ENCODE measurements at places on chromosomes 16 and 17.

GRCh38 chr17:7687072-7687907 is at the start of gene TP53:
TSS of gene TP53 (minus strand) at chr17:7687490. CDS start at chr17:7676594, 10,896 bp downstream.
- DNase-seq = peak; percentile 95

GRCh38 chr17:36939052-36939801 is 2.0 kb downstream of the LHX1 start:
- no peak for DNase-seq

DNA sequence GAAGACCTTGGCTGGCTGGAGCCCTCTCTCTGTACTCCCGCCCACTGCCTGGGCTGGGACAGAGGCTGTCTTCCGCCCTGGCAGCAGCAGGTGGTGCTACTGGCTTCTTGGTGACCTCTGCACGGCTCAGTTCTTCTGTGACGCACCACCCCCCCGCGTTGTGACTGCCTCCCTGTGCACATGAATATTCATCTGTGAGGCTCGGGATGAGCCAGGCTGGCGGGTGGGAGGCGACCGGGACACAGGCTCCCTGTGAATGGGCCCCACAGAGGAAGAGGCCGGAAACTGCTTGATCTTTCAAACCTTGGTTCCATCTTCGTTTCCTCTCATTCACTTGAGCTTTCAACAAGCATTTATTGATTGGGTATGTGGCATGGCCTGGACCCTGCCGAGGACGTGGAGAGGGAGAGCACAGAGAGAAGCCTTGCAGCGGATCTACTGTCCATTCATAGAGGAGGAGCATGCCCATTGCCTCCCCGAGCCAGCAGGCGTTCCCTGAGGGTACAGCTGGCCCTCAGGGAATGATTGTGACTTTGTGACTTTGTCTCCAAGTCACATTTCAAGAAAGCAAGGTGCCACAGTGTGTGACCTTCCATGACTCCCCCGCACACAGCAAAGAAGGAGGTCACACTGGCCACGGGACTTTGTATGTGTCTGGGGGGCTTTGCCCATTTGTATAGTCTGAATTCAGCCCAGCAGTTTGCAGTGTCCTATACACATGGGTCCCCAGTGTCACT is 45.0 kb downstream of the B9D1 start:
- DNase-seq = peak; percentile 98

DNA sequence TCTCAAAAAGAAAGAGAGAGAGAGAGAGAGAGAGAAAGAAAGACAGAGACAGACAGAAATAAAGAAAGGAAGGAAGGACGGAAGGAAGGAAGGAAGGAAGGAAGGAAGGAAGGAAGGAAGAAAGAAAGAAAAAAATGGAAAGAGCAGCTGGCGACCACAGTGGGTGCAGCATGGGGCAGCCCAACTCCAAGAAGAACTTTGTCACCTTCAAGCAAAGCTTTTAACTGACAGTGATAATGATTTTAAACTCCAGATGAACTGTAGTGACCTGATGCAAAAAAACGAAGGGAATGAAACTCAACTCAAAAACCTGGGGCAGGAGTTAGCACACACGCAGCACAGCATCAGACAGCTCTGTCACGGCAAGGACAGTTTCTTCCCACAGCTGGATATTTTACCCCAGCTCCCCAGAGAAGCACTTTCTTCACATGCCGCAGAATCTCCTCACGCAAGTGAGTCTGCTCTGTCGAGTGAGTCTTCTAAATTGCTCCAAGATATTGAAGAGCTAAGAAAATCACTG is 5.0 kb upstream of the ARHGAP17 start:
- DNase-seq = no peak

DNA sequence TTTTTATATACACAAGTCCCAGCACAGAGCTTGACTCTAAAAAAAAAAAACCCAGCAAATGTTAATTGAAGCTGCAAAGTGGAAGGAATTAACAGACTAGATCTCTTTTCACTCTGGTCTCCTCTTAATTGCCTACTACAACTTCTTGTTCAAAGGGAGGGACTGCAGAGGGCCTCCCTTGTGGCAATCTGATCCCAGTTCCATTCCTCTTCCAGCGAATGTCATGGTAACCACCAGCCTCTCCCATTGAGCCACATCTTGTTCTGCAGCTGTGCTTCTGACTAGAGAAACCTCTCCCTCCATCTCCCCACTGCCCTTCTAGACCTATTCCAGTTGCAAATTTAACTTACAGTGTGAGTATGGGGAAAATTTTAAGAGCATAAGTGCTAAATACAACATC is 5.9 kb downstream of the SUPT6H start:
- peak; percentile 35 for DNase-seq

DNA sequence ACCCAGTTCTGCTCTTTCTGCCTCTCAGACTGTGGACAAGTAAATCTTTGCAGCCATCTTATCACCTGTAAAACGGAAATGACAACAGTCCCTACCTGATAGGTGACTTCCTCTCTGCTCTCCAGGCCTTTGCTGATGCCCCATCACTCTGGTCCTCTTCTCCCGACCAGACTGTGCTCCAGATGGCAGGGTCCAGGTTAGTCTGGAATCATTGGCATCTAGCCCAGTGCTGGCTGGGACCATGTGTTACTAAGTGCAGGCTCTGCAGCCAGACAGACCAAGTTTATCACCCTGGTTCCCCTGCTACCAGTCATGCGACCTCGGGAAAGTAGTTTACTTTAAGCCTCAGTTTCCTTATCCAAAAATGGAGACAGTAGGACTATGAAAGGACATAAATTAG is 1.8 kb upstream of the NUBP1 start:
- no peak for DNase-seq

- DNase-seq = no peak
These were observed 33.2 kb downstream of the EPN2 start for GRCh38 chr17:19270347-19270703.

DNA sequence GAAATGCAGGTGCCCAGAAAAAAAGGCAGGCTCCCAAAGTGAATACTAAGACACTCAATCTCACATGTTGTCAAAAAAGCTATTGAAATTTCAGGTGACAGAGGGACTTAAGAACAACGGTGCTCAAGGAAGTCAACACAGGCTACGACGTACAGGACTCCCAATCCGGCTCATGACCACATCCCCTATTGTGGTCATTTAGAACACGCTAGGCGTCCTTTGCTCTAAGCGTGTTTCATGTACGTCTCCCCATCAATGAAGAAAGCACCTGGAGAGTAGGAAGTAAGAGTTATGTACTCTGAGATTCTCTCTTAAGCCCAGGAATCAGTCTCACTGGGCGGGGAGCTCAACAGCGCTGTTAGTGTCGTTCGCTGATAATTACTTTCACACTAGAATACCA is 94.1 kb downstream of the MRM3 start:
- DNase-seq = no peak

DNA sequence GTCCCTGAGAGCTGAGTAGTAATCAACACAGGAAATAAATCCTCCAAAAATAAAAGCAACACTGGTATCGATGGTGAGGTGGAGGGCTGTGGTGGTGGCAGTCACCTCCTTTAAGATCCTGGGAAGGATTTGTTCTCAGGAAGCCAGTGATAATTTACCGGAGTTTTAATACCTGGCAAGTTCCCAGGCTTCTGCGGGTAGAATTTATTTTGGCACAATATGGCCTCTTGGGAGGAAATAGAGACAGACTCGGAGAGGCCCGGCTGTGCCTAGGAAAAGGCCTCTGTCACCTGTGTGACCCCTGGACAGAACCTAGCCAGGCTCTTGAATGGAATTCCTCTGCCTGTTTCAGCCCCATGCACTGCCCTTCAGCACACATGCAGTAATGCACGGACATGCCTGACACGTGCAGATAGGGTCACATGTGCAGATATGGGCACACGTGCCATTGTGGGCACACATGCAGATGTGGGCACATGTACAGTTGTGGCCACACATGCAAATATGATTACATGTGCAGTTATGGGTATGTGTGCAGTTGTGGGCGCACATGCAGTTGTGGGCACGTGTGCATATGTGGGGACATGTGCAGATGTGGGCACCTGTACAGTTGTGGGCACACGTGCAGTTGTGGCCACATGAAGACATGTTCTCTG is 33.5 kb downstream of the MGAT5B start:
- DNase-seq = no peak

DNA sequence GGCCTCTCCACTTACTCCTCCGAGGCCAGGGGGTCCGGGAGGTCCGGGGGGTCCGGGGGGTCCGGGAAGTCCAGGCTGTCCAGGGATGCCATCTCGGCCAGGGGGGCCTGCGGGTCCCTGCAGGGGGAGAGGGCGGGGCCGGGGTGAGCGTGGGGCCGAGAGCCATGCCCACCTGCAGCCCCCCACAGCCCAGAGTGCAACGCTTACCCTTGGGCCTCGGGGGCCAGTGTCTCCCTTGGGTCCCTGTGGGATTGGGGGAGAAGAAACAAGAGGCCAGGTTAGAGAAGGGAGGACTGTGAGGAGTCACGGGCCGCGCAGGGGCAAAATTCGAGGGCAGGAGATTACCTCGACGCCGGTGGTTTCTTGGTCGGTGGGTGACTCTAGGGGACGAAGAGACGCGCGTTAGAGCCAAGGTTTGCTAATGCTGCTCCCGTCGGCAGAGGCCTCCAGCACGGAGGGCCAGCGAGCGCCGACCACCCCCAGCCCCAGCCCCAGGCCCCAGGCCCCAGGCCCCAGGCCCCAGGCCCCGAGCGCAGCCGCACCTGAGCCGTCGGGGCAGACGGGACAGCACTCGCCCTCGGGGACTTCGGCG is 2.1 kb downstream of the COL1A1 start:
- DNase-seq = no peak

DNA sequence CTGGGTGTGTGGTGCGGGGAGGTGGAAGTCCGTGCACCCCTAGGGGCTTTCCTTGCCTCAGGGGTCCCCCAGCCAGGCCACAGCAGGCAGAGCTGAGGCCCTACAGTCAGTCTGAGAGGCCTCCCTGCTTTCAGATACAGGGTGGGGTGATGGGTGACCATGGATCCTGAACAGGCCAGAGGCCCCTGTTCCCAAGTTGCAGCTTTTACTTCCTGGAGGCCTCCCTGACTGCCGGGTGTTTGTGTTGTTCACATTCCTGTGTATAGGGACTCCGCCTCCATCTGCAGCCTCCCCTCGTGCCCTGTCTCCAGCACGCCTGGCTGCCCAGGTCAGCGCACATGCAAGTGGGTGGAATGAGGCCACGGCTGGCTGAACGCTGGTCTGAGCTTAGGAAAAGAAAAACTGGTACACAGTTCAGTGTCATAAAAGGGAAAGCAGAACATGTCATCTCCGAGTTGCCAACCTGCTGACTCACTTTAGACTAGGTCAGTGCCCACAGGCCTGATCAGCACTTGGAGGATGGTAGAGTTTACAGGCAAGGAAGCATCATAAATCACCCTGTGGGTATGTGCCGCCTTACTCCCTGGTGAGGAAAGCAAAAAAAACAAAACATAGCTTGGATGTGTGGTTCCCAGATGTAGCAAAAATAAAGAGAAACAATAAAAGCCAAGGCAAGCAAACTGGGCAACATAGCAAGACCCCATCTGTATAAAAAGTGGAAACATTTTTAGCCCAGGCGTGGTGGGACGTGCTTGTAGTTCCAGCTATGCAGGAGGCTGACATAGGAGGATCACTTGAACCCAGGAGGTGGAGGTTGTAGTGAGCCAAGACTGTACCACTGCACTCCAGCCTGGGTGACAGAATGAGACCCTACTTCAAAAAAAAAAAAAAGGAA is 6.2 kb upstream of the SLC7A6 start:
- no peak for DNase-seq

DNA sequence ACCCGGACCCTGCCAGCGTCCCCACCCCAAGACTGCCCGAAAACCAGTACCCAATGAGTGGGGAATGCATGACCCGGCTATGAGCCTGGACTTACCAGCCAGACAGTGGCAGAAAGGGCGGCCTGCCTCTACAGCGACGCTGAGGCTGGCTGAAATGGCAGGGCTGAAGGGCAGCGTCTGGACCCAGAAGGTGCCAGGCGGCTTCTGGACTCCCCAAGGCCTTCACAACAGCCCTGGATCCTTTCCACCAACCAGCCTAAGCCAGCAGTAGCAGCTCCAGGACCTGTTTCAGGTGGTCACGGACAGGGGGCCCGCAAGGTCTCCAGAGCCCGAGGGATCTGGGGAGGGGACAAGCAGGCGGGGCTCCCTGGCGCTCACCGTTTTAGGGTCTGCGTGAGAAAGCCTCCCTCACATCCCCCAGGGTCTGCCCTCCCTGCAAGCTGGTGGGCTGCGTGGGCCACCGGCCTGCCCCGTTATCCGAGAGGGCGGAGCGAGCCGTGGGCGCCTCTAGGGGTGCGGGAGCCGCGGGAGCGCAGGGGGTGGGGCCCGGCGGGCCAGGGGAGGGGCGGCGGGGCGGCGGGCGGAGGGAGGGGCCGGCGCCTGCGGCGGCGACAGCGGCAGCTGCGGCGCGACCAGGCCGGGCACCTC is at the start of gene RIPOR1:
TSS of gene RIPOR1 (plus strand) at position 608 of the 648 bp plus-strand sequence. CDS start 9,618 bp downstream, outside the sequence.
- DNase-seq = peak; percentile 60
